ENCODE measurements at places on chromosomes 3 and 15. TPM values are rescaled to one million over a fixed set of nuclear protein-coding genes. Genes with fewer than 3 reads are reported as not detected.

MEGF11 gene
- not detected for total RNA-seq

DNA sequence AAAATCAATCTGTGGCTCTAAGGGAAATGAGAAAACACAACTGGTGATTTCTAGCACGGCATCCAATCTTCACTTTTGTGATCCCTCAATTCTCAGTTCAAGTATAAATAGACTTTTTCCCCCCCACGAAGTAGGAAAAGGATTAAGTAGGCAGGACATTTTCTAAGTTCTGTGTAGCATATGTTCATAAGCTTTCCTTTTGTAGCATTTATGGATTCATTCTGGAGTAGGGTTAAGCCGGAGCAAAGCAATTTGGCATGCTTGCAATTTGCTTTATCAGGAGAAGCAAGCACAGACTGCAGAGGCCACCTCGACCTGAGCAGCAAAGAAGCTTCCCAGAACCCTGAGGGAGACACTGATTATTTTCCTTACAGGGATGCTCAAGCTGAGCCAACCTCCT is 66.3 kb downstream of the FHIT start:
- no peak for DNase-seq

WDR93 gene
- not detected for total RNA-seq

- peak; percentile 33 for DNase-seq
These were observed 888 bp downstream of the PPP2R3A start for GRCh38 chr3:135966271-135966961.

- DNase-seq = no peak
These were observed 119.3 kb upstream of the AGBL1 start for GRCh38 chr15:85960381-85960780.

DNA sequence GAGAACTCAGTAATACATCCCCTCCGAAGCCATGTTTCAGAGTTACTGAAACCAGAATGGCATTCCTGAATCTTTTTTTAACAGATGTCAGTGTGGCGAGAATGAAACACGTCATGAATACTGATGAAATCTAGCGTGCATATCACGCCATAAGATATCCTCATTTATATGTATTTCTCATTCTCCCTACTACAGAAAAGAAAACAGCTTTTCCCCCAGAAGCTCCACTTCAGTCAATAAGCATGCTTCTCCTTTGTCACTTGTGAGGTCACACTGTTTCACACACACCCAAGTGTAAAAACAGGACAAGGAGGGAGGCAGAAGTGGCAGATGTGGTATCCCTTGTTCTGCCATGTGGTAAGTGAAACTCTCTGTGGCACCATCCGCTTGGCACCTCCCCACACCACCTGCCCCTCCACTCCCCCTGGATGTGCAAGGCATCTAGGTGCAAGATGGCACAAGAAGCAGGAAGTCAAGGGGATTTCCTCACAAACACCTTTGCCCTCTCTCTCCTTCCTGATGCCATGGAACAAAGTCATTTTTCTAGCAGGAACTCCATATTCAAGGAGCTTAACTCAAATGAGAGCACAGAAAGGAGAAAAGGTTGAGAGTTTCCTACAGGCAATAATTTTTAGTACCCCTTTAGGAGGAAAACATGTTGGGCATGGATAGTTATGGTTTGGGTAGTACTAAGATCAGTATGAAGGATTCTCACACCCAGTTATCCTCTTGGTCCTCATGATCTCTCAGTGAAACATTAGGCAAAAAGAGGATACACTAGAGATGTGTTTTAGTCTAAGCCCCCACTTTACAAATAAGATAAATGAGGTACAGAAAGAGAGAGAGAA is 47.5 kb upstream of the FRMD4B start:
- no peak for DNase-seq

DNA sequence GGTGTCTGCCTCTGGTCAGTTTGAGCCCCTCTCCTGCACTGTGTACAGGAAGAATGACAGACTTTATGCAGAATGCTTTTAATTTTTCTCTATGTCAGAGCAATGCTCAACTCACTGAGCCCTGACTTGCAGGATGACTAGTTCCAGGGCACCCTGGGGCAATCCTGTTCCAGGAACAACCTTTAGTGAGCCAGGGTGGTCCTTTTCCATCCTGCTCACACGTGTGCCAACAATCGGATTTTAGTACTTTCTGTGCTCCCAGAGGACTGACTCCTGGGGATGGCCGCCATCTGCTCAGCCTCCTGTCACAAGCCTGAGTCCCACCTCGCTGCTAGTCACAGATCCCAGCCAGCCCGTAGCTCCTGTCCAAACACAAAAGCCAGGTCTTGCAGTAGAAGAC is 48.2 kb upstream of the ALDH1A3 start:
- DNase-seq = no peak

GRCh38 chr15:39124553-39125171 is 456.2 kb upstream of the THBS1 start:
- peak; percentile 36 for DNase-seq

GRCh38 chr3:16365491-16366128 is 100.6 kb downstream of the OXNAD1 start:
- DNase-seq = no peak

DNA sequence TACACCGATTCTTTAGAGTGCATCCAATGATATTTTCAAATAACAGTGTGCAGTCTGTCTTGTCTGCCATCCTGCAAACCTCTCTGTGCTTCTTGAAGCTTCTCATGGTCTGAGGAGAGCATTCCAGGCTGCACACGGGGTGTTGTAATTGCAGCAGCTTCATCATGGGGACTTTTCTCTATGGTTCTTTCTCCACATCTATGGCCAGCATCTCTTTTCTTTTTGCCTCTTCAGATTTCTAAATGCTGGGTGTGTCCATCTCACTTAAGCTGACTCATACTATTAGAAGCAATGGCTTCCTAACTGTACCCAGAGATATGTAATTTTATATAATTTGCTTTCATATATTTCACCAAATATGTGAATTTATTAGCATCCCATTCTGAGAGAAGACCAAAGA is 63.8 kb upstream of the EPHB3 start:
- DNase-seq = peak; percentile 49

EHHADH gene
- total RNA-seq = 4.3 TPM

GABRA5 gene
- 0.22 TPM for total RNA-seq

PP2D1 gene
- not detected for total RNA-seq

- DNase-seq = no peak
These were observed 27.0 kb downstream of the TM2D3 start for GRCh38 chr15:101625184-101625583.

DNA sequence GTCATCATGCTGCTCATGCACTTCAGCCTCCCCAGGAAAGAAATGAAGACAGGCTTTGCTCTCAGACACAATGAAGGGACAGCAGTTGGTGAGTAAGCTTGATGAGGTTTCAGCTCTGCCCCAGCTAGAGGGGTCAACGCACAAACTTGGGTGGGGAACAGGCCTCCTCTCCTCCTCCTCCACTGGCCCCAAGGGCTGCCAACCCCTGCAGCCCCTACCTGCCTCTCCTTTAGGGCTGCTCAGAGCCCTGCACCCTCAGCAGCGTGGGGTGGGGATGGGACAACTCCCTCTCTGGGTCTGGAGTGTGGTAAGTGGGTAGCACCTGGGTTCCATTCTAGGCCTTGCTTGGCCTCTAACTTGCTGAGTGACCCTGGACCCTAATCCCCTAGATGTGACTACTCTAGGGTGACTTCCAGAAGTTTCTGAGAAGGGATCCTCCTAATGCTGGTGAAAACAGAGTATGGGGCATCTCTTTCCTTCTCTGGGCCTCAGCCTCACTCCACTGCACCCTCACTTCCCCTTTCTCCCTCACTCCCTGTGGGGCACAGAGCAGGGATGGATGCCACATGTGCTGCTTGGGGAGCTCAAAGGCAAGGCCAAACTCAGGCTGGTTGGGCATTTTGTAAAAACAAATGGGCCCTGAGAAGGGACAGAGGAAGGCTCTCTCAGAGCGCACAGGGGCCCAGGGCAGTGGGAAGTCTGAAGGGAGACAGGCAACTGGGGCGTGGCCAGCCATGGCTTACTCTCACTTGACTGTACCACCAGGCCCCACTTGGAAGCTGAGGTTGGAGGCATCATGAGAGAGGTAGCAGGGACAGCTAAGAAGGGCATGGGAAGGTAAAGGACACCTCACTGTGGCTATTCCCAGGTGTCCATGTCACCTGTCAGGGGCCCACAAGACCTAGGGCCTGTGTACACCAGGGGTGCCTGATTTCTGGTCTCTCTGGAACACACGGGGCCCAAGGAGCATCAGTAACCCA is 64.0 kb downstream of the SYNM start:
- DNase-seq = no peak

- DNase-seq = peak; percentile 22
These were observed 156.4 kb downstream of the LRRC28 start for GRCh38 chr15:99407716-99408115.

DNA sequence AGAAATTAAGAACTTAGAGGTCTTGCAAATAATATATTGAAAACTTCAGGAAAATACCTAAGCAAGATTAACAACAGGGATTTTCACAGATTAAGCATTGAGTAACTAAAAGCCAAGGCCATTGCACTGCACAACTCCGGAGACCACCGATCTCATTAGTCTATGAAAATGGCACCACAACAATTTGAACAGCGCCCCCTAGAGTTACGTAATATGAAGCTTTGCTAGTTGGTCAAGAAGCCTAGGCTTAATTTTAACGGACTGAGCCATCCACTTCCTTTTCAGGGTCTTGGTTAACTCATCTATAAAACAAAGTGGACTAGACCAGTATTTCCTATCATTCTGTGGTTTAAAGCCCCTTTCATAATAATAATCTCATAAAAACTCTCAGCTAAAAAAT is 24.8 kb downstream of the TMEM212 start:
- DNase-seq = peak; percentile 27

CTXND1 gene
- not detected for total RNA-seq

- no peak for DNase-seq
These were observed 16.0 kb upstream of the PLA2G4D start for GRCh38 chr15:42110367-42110766.

GRCh38 chr3:64190517-64191515 is 34.5 kb downstream of the PRICKLE2 start:
- DNase-seq = peak; percentile 97

LYZL4 gene
- not detected for total RNA-seq

IL5RA gene
- total RNA-seq = not detected

DNA sequence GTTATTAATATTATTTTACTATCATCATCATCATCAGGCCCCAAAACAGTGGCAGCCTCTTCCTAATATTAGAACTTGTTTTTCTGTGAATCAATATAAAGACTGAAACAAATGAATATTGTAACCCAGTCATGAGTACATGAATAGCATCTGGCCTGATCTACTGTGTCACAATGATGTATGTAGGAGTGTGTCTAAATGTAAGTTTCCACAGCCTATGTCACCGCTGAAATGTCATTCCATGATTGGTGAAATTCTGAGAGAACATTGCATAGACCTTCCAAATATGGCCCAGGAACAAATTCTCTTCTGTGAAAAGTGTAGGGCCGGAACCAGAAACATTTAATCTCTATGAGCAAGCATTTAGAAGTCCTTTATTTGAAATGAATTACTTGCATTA is 20.6 kb upstream of the C3orf49 start:
- no peak for DNase-seq

GRCh38 chr3:153099131-153099530 is 62.9 kb upstream of the RAP2B start:
- DNase-seq = no peak

DNA sequence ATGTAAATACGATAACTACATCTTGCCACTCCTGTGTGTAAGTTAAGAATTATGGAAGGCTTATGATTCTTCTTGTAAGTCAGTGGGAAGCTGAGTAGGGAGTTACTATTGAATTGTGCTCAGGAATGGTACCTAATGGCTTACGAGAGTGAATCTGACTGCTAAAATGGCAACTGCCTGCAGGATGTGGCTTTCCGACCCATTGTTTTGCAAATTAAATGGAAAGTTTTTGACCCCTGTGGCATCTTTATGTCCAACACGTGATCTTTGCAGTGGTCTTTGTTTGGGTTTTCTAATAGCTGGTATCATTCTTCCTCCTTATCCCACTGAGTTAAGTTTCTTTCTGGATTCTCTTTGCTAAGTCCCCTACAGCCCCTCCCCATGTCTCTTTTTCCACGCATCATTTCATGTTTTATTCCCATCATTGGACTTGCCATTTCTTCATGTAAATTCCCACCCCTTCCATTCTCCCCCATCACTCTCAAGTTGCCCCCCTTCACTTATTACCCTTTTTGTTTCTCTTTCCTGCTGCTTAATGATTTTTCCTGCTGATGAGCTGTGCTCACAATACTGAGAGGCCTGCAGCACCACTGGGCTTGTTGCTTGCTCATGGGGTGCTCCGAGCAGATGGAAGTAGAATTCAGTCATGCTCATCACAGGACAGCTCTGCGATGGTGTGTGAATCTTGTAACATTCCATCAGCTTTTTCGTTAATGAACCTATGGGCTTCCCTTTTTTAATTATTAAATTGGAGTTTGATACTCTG is 428.2 kb upstream of the IL12A start:
- no peak for DNase-seq

RASL12 gene
- total RNA-seq = not detected

GRCh38 chr15:28935316-28935715 is 49.5 kb downstream of the APBA2 start:
- DNase-seq = peak; percentile 6

SCAANT1 gene
- total RNA-seq = not detected

DNA sequence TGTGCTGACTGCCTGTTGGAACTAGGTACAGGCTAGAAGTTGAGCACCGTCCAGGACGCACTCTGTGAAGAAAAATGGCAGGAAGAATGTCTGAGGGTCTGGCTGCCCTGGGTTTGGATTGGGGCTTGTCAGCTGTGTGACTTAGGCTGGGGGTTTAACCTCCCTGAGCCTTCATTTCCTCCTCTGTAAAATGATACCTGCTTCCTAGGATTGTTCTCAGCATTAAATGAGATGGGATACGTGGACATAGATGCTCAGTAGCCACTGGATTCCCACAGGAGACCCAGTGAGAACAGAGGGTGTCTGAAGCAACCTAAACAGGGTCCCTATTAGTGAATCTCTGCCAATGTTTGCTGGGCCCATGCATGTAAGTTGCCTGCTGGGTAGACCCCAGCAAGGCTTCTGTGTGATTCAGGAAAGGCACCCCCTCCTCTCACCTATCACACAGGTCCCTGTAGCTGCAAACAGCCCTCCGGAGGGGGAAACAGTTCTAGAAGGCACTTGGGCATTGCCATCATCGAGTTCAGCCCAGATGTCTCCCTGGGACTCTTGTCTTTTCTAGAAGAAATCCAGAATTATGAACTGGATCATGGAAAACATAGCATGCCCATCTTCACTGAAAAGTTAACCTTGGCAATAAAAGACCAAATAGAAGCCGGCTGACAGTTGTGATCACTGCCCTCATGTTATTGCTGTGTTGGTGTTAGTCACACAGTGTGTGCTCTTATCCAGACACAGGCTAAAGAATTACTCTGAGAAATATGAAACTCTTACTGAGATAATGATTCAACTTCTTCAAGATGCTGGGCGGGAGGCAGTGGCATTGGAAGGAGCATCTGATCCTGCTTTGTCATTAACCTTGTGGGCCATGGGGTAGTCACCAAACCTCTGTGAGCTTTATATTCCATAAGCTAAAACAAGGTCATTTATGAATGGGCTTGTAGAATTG is 64.5 kb downstream of the SMAD6 start:
- DNase-seq = peak; percentile 94

- no peak for DNase-seq
These were observed 38.0 kb downstream of the MGLL start for GRCh38 chr3:127784283-127784682.

LRRIQ4 gene
- total RNA-seq = not detected

SLC41A3 gene
- total RNA-seq = 56.0 TPM
